D341Med (cell line): ENCODE measurements at places on chromosomes 7 and 10.

DNA sequence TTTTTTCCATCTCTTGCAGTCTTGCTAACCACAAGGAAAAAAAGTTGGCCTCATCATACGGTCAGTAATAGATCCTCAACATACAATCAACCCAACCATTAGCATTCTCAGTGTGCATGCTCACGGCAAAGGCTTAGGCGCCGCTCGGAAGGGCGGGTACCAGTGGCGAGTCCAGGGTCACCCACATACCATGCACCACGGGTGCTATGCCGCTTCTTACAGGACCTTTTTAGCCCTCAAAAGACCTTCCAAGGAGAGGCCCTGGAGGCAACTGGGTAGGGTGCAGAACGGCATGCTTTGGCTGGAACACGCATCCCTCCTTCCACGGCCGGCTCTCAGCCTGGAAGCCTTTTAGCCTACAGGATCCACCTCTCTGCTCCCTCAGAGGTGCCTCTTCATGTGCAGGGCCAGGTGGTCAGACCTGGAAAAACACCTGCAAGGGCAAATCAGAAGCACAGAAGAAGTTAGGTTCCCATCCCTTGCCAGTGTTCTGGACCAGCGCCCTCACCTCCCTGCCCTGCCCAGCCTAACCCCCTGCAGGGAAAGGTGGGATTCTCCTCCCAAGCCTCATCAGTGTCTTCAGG, 5.8 kb downstream of the KLF6 start:
- DNase-seq: no peak

DNA sequence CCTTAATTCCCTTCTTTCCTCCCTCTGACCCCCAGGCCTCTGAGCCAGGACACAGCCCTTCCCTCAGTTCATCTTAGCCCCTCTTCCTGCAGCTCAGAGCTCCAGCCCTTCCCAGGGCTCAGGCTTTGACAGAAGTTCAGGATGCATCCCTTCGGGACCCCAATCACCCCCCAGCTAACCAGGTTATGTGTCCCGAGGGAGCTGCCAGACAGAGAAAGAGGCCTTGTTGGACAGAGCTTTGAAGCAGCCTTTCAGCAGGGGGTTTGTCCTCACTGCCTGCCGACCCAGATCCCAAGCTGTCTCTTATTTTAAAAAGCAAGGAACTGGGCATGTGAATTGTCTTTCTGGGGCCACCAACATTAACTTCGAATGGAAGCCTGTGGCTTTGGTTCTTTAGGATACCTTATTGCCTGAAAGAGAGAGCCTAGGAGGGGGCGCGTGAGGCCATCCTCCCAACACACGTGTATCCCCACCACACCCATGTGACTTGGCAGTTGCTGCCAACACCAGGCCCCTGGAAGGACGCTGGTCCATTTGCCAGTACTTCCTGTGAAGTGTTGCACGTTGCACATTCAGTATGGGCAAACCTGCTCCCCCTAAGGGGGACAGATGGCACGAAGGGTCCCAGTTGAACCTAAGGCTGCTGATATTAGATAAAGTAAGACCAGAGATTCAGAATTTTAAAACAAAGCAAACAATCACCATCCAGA, 858 bp downstream of the CCDC136 start:
- no peak for DNase-seq

- DNase-seq: no peak
Measured at GRCh38 chr10:61757001-61757400, 94.3 kb downstream of the CABCOCO1 start.

- no peak for DNase-seq
Measured at GRCh38 chr7:79037001-79037400, 416.5 kb downstream of the MAGI2 start.

DNA sequence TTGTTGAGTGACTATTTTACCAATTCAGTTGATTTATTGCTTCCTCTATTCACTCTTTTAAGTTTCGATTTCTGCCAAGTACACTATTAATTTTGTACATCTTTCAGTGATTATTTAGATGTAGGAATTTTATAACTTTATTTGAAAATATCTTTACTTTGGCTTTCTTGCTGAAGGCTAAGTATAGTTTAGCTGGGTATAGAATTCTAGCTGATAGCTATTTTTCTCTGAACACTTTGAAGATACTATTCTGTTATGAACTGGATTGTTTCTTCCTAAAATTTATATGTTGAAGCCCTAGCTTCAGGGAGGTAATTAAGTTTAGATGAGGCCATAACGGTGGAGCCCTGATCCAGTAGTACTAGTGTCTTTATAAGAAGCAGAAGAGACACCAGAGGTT, 141.1 kb downstream of the LRMDA start:
- DNase-seq: no peak

DNA sequence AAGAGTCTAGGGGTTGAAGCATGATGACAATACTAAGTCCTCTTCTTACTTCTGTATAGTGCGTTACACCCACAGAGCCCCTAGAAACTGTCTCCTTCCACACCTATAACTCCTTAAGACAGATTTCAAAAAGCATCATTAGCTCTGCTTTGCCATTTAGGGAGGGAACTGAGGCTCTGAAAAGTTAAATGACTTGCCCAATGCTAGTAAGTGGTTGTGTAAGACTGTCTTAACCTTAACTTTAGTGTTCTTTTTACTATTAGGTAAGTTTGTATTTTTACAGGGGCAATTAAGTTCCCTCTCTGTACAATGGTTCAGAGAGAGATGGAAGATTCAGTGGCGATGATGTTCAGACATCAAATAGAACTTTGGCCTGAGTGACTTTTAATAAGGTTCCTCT, 72.7 kb upstream of the ASAH2 start:
- no peak for DNase-seq

DNA sequence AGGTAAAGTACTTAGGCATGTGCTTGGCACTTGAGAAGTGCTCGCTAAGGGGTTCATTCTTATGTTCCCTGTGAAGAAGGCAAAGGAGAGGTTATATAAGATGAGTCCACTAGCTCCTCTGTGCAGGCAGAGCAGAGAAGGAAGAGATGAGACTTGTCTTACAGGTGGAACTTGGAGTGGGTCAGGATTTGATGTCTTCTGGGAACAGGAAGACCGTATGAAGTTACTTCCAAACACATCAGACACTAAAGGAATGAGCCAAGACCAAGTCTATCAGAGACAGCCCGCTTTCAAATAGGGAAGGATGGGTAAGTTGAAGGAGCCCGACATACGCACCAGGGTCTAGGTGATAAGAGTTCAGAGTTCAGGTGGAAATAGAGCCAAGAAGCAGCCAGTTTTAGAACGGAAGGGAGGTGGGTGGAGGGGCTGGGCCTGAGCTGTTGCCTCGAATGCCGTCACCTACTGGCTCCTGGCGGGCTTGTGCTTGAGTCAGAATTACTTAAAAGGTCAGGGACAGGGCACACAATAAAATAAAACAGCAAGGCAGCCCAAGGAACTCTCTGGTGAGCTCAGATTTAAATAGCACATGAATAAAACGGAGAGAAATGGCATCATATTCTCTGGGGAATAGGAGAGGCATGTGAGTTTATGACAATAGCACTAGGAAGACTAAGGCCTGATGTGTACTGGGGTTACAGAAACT, 56.1 kb upstream of the GRB10 start:
- DNase-seq: no peak

DNA sequence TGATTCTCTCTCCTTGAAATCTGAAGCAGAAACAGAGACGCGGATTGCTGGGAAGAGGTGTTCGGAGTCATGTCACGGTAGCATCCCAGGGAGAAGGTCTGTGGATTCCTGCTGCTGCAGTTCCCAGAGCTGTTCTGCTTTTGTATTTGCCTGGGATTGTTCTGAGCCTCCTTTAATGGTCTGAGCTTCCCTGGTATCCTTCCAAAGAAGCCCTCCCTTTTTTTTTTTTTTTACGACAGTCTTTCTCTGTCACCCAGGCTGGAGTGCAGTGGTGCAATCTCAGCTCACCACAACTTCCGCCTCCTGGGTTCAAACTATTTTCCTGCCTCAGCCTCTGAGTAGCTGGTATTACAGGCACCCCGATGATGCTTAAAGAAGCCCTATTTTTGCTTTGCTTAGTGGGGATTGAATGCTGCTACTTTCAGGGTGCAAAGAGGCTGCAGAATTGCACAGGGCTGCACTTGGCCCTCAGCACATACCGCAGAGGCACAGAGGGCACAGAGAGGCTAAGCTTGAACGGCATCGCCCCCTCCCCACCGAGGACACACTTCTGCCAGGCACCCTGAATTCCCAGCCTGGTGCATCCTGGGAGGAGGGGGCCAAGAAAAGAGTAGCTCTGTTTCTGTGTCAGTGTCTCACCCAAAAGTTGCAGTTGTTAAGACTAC, 208.6 kb upstream of the GALNT17 start:
- DNase-seq: no peak

DNA sequence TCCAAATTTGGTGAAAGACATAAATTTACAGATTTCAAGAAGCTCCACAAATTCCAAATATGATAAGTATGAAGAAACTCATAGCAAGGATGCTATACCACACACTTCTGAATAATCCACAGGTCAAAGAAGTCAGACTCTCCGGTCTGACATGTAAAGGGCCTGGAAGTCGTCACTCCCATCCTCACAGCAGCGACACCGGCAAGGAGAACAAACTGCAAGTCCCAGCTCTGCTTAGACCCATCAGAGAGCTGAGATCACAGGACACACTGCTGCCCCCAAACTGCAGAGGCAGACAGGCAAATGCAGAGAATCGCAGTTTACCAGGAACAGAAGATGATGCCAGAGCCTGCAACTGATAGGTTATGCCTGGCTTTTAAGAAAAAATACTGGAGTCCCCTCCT, 62.0 kb downstream of the AMZ1 start:
- DNase-seq: peak; percentile 20

GRCh38 chr7:31323101-31323500, 17.4 kb downstream of the NEUROD6 start:
- no peak for DNase-seq

GRCh38 chr10:24984906-24985305, 31.1 kb downstream of the ENKUR start:
- DNase-seq: no peak

DNA sequence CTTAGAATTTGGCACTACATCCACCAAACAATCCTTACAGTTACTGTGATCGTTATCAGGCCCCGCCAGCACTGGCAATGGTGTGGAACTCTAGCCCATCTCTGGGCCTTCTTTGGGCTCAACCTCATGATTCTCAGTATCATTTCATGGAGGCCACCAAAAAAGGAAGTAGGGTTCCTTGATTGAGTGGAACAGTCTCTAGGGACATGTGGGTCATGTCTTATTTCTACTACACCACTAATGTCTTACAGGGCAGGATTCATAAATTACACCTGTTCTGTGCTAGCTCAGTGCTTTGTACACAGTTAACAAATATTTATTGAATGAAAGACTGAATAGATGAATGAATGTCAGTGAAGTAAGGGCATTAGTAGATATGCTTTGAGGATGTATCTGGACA, 53.9 kb downstream of the AP3M1 start:
- DNase-seq: no peak

DNA sequence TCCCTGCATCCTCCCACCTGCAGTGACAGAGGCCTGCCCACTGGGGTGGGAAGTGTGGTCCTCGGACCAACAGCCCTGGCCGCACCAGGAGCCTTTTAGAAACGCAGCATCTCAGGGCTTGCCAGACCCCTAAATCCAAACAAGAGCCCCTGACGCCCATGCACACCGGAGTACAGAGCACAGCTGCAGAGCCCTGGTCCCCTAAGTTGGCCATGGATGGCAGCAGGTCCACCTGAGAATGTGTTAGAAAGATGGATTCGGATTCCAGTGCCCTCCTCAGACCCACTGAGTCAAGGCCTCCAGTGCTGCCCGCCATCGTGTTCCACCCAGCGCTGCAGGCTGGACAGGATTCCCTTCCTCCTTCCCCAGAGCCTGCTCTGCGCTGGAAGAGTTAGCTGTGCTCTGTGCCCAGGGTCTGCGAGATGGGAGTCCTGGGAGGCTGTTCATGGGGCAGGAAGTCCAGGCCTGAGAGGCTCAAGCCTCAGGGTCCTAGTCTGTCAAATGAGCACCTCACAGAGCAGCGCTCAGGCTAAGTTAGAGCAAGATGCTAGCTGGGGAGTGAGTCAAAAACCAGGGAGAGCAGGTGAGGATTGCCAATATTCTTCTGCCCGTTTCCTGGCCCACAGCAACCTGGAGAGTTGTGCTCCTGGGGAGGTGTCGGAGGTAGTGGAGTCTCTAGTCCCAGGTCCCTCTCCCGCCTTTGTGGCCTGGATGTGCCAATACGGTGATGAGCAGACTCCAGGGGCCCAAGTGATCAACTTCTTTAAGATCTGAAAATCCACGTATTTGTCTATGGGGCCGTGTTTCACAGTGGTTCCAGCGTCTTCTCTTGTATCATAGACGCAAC, 95.9 kb upstream of the GPR26 start:
- DNase-seq: no peak

DNA sequence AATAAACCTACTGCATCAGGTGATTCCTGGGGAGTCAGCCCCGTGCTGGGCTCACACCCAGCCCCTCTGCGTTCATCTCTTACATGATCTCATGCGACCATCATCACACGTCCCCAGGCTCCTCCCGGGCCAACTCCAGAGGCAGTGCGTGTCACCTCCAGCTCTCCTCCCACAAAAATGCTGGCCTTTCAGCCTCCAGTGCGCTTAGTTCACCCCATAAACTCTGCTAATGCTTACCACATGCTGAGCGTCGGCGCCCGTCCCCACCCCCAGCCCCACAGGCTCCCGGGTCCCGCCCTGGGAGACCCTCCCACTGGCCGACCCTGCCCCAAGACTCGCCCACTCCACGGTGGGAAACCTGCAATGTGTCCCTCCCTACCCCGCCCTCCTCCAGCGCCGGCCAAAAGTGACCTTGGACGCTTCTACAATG, 816 bp upstream of the SDK1 start:
- peak; percentile 21 for DNase-seq
